ENCODE measurements at places on chromosomes 1 and 21.

DNA sequence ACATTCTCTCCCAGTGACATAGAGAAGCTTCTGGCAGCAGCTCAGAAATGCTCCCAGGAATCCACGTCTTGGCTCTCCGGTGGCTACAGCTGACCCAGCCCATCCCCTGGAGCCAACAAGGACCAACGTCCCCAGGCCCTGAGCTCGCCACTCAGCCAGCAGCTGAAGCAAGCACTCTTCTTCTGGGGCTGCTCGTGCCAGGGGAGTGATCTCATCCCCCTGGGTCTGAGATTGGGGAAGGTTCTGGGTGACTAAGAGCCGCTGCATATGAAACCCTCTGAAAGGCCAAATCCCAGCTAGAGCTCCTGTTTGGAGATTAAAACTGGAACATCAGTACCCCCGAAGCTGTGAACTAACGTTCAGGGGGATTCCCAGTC, 487.9 kb downstream of the NPHP4 start:
- H3K36me3 ChIP-seq: no peaks in the 10 kb centered on the region
- H3K4me3 ChIP-seq: no peak overlapping the region
- peaks cover 7% of the 10 kb centered on the region for H3K4me1 ChIP-seq
- DNase-seq: no peak

DNA sequence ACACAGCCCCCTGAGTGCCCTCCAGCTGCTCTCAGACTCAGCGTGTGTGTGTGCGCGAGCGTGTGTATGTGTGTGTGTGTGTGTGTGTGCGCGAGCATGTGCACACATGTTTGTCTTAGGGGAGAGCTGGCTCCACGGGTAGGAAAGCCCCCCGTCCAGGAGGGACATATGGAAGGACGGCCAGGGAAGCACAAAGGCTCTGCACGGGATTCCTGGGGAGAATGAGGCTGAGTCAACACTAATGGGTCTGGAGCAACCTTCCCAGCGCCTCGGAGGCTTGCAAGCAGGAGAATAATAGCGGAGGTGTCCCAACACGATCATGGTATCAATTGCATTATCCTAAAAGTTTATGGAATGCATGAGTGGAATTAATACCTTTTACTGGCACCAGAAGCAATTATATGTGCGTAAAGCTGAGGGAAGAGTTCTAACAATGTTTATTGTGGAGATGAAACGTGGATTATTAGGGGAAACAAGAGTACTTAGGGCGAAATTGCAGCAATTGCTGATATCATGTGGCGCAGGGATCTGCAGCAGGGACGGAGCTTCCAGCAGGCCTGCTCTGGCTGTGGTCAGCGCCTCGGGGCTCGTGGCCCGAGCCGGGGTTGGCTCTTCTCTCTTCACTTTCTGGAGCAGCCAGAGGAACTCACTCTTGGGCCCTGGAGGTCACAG, 40.3 kb upstream of the CCDC27 start:
- no peak overlapping the region for H3K27ac ChIP-seq
- no peaks in the 10 kb centered on the region for H3K36me3 ChIP-seq
- DNase-seq: no peak
- peaks cover 3% of the 10 kb centered on the region for H3K4me1 ChIP-seq
- H3K27me3 ChIP-seq: peaks cover 4% of the 10 kb centered on the region
- no peak overlapping the region for H3K4me3 ChIP-seq

- H3K27me3 ChIP-seq: no peaks in the 10 kb centered on the region
- no peak for DNase-seq
- peaks cover 21% of the 10 kb centered on the region for H3K36me3 ChIP-seq
- H3K27ac ChIP-seq: no peak overlapping the region
- H3K4me3 ChIP-seq: no peak overlapping the region
Observed at GRCh38 chr21:44043613-44044012, 31.5 kb downstream of the TRAPPC10 start.

- no peaks in the 10 kb centered on the region for H3K36me3 ChIP-seq
- no peak overlapping the region for H3K4me3 ChIP-seq
- no peak for DNase-seq
- H3K27me3 ChIP-seq: no peaks in the 10 kb centered on the region
- no peaks in the 10 kb centered on the region for H3K4me1 ChIP-seq
Observed at GRCh38 chr1:6142734-6143133, 37.4 kb downstream of the CHD5 start.

DNA sequence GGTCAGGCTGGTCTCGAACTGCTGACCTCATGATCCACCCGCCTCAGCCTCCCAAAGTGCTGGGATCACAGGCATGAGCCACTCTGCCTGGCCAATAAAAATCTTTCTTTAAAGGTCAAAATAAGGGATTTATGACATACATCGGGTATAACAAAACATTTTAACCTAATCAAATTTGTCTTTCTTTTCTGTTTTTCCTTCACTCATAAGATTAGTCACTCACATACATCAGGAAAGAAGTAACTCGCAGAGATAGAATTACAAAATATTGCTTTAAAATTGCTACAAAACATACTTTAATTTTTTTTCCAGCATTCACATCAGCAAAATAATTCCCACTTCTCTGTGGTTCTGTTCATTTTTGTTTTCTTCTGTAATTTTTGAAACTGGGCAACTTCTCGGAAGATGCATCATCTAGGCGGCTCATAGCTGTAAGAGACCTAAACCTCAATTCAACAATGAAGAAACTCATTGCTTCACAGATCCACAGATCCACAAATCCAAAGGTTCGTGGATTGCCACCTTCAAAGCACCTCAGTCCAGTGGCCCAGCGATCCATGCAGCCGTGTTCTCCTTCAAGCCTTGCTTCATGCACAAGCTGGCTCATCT, 39.7 kb downstream of the NEK2 start:
- no peak overlapping the region for H3K4me3 ChIP-seq
- H3K27me3 ChIP-seq: no peaks in the 10 kb centered on the region
- no peaks in the 10 kb centered on the region for H3K36me3 ChIP-seq
- H3K4me1 ChIP-seq: peaks cover 4% of the 10 kb centered on the region

DNA sequence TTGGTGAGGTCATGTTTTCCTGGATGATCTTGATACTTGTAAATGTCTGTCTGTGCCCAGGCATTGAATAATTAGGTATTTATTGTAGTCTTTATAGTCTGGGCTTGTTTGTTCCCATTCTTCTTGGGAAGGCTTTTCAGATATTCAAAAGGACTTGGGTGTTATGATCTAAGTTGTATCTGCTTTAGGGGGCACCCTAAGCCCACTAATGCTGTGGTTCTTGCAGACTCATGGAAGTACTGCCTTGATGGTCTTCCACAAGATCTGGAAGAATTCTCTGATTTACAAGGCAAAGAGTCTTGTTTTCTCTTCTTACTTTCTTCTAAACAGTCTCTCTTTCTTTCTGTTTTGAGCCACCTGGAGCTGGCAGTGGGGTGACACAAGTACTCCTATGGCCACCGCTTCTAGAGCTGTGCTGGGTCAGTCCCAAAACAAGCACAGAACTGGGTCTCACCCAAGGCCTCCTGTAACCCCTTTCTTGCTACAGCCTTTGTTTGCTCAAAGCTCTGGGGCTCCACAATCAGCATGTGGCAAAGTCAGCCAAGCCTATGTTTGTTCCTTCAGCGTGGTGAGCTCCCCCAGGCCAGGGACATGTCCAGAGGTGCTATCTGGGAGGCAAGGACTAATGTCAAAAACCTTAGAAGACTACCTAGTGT, 12.6 kb downstream of the VN1R5 start:
- no peak overlapping the region for H3K27ac ChIP-seq
- H3K4me1 ChIP-seq: no peaks in the 10 kb centered on the region
- DNase-seq: no peak
- H3K27me3 ChIP-seq: no peaks in the 10 kb centered on the region

DNA sequence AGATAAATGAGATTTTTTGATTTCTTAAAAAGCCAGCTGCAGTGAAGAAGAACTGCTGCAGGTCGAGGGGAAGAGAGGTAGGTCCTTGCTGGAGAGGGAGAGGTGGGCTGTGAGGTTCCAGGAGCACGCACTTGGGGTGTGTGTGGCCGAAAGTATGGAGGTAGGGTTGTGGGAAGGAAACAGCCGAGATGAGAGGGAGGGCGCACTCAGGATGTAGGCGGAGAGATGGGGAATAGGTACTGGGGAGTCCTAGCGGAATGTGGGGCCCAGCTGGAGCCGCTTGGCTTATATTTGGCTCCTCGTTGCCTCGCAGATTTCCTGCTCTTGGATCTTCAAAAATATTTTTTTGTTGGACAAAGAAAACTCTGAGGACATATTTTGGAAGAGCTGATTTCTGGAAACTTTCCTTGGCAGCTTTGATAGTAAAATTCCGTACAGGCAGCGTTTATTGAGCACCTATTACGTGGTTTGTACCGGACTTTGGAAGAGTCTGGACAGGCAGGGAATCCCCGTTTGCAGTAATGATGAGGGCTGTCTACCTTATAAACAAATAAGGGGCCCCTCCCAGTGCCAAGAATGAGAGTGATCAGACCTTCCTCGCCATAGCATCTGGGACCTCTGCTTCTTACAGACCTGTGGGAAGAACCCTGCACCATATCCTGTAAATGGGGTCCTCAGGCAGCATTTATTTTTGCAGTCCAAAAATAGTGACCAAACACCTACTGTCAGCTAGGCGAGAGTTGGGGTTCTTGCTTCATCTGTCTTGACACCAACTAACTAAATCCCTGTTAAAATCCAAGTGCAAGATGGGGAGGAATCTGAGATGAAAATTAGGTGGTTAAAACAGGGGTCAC, 1.5 kb downstream of the LRRC8D start:
- H3K4me3 ChIP-seq: peak overlapping the region; percentile 68
- no peak for DNase-seq
- no peaks in the 10 kb centered on the region for H3K36me3 ChIP-seq
- H3K27ac ChIP-seq: no peak overlapping the region
- no peaks in the 10 kb centered on the region for H3K4me1 ChIP-seq

DNA sequence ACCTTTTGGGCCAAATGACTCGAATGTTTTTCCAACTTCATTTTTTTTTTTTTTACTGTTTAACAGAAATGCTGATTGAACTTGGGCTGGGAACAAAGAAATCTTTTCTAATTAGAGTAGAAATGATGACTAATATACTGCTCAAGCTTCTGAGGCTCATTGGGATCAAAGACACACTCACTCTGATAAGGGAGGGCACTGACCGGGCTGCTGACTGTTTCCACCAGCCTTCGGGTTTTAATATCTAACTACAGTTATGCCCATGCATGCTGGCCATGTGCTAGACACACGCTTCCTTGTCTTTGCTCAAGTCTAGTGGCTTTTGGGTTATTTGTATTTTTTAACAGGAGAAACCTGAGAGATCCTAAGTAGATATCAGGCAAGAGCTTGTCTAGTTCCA, 16.8 kb downstream of the ZBTB18 start:
- peaks cover 9% of the 10 kb centered on the region for H3K4me1 ChIP-seq
- no peak overlapping the region for H3K4me3 ChIP-seq
- no peak overlapping the region for H3K27ac ChIP-seq
- H3K36me3 ChIP-seq: no peaks in the 10 kb centered on the region

DNA sequence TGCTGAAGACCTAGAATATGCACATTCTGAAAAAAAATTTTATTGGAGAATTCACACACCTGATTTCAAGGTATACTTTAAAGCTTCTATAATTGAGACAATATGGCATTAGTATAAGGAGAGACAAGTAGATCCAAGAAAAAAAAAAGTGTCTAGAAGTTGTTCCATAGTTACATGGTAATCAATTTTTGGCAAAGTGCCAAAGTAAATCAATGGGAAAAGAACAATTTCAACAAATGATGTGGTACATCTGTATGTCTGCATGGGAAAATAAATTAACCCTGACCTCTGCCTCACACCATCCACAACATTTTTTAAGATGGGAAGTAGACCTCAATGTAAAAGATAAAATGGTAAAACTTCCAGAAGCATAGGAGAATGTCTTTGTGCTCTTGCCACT, 21.3 kb upstream of the BACH1 start:
- H3K4me3 ChIP-seq: no peak overlapping the region
- no peak for DNase-seq
- no peak overlapping the region for H3K27ac ChIP-seq
- no peaks in the 10 kb centered on the region for H3K4me1 ChIP-seq
- no peaks in the 10 kb centered on the region for H3K27me3 ChIP-seq

- H3K36me3 ChIP-seq: peaks cover under 1% of the 10 kb centered on the region
- no peaks in the 10 kb centered on the region for H3K27me3 ChIP-seq
- peak overlapping the region; percentile 20 for H3K4me3 ChIP-seq
- DNase-seq: no peak
- peak overlapping the region; percentile 91 for H3K27ac ChIP-seq
Observed at GRCh38 chr1:150516050-150516591, 569 bp downstream of the FALEC start.

- no peak for DNase-seq
- no peaks in the 10 kb centered on the region for H3K36me3 ChIP-seq
- H3K27me3 ChIP-seq: no peaks in the 10 kb centered on the region
- no peak overlapping the region for H3K4me3 ChIP-seq
Observed at GRCh38 chr1:48932366-48932765, 155.7 kb upstream of the BEND5 start.

- no peak for DNase-seq
- H3K27ac ChIP-seq: no peak overlapping the region
- H3K4me1 ChIP-seq: peaks cover 1% of the 10 kb centered on the region
- H3K4me3 ChIP-seq: no peak overlapping the region
- H3K36me3 ChIP-seq: no peaks in the 10 kb centered on the region
Observed at GRCh38 chr1:51973587-51974474, 16.7 kb downstream of the RAB3B start.

- no peaks in the 10 kb centered on the region for H3K27me3 ChIP-seq
- H3K4me1 ChIP-seq: peaks cover 12% of the 10 kb centered on the region
- H3K4me3 ChIP-seq: no peak overlapping the region
- no peak for DNase-seq
Observed at GRCh38 chr1:44717156-44717555, 13.8 kb downstream of the RNU5D-1 start.

GRCh38 chr1:111920221-111921024, 69.0 kb downstream of the KCND3 start:
- no peaks in the 10 kb centered on the region for H3K4me1 ChIP-seq
- H3K27me3 ChIP-seq: no peaks in the 10 kb centered on the region
- peak; percentile 3 for DNase-seq
- peak overlapping the region; percentile 79 for H3K27ac ChIP-seq
- no peaks in the 10 kb centered on the region for H3K36me3 ChIP-seq

- no peaks in the 10 kb centered on the region for H3K27me3 ChIP-seq
- no peaks in the 10 kb centered on the region for H3K4me1 ChIP-seq
- H3K4me3 ChIP-seq: no peak overlapping the region
- peaks cover 3% of the 10 kb centered on the region for H3K36me3 ChIP-seq
- no peak overlapping the region for H3K27ac ChIP-seq
Observed at GRCh38 chr1:206482611-206483010, 12.3 kb downstream of the IKBKE start.

DNA sequence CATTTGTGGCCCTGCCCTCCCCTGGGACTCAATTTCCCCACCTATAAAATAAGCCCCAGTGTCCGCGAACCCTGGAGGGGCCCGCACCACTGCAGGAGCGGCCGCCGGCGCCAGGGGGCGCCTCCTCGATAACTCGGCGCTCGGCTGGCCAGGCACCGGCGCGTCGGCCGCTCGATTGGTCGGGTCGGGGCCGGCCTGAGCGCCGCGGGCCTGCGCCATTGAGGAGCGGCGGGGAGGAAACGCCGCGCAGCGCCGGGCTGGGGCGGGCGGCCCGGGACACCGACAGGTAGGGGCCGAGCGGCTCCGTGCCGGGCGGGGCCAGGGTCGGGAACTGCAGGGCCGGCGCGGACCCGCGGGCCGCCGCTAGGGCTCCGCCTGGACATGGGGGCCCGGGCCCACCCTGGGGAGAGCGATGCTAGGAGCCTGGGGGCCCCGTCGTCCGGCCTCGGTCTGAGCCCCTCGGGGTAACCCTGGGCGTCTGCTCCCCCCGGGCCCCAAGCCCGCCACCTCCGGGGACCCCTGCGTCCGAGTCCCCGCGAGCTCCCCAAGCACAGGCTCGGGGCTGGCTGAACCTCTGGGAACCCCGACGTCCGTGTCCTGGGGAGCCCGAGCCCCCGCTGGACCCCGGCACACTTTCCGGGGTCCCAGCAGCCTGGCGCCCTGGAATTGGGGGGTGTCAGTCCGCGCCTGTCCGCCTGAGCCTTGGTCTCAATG, at the start of gene VPS13D:
Gene VPS13D (plus strand): TSS at position 196 of the 714 bp plus-strand sequence. CDS start 4,237 bp downstream, outside the sequence.
- H3K4me3 ChIP-seq: peak within 1 kb of the TSS; percentile 96
- H3K27me3 ChIP-seq: no peaks in the 10 kb centered on the region
- H3K27ac ChIP-seq: peak within 1 kb of the TSS; percentile 95
- H3K36me3 ChIP-seq: no peaks in the 10 kb centered on the region
